ENCODE measurements at places on chromosomes 2 and 18.

DNA sequence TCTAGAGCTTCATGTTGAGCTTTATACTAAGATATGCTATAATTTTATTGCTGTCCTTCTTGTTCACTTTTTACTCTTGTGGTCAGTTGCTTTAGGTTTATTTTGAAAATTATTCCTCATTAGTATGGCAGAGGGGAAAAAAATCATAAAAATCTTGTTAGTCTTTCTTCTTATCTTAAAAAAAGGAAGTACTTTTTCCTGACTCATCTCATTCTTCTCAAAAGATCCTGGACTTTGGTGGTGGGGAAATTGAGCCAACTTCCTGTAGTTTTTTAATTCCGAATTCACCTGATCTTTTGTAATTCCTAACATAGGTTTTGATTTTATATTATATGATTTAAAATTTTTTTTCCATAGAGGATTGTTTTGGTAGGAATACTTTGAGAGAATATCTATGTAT is 3.8 kb downstream of the SLC4A1AP start:
- no peak for DNase-seq

DNA sequence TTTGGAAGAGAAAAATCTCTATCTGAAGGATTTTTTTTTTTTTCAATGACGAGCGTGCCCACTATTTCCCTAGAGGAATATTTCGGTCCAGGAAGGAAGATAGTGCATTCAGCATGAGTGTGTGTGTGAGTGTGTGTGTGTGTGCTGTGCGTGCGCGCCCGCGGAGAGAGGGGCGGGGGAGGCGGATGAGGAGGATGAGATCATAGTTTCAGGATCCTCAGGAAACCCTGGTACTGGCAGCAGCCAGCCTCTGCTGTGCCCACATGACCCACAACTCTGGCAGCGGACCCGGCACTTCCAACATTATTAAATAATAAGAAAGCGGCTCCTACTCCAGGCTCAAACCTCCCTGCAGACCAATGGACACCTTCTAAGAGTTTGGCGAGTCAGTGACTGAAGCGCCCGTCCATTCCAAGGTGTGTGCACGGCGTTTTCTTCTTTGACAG is 217.0 kb upstream of the DTNA start:
- peak; percentile 90 for DNase-seq

DNA sequence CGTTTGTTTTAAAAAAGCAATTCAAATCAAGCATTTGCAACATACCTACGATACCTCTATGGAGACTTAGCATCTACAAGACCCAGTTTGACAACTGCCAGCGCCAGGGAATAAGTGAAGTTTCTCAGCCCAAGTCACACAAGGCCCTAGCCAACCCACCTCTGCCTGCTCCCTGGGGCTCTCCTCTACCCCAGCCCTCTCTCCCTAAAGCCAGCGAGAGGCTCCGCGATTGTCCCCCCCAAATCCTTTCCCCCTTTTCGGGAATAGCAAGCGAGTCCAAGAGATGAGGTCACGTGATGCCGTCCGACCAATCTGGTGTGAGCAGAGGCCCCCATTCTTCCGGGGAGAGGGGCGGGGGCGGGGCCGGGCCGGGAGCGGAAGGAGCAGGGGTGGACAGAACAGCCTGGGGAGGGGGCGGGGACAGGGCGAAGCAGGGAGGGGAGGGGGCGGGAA is 102.2 kb upstream of the RAB6C start:
- DNase-seq: peak; percentile 88

GRCh38 chr2:4762951-4763376 is 929.2 kb upstream of the SOX11 start:
- peak; percentile 64 for DNase-seq

GRCh38 chr18:55353806-55354205 is 234.2 kb downstream of the TCF4 start:
- no peak for DNase-seq

- DNase-seq: peak; percentile 87
These were observed 175.5 kb downstream of the AGAP1 start for GRCh38 chr2:235669269-235669831.

DNA sequence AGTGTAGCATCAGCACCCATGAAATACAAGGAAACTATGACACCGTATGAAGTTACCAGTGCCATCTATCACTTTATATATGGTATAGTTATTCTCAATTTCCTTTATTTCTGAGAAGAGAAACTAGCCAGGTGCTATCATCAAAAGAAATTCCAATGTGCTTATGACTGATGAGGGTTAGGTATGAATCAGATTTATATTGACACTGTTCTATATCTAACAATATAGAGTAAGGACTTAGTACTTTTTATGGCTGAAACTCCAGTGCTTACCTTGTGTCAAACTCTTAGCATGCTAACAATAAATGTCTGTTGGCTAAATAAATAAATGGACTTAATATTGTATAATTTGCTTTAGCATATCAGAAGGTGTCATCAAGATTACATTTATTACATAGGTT is 6.9 kb downstream of the METTL4 start:
- DNase-seq: no peak

GRCh38 chr2:173258701-173259100 is 96.0 kb upstream of the CDCA7 start:
- no peak for DNase-seq

DNA sequence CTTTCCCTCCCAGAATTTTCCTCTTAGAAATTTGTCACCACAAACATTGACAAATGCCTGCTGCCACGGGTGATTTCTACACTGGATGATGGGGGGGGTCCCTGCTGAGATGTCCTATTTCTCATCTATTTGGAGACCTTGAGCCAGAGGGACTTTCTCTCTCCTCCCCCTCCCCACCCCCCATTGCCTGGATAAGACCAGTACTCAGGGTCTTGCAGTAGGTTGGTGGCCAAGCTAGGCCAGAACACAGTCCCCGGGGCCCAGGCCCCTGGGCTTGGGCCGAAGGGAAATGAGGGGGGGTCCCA is 560 bp upstream of the DUSP2 start:
- no peak for DNase-seq

- no peak for DNase-seq
These were observed 159.3 kb downstream of the CAPN13 start for GRCh38 chr2:30647752-30648457.

DNA sequence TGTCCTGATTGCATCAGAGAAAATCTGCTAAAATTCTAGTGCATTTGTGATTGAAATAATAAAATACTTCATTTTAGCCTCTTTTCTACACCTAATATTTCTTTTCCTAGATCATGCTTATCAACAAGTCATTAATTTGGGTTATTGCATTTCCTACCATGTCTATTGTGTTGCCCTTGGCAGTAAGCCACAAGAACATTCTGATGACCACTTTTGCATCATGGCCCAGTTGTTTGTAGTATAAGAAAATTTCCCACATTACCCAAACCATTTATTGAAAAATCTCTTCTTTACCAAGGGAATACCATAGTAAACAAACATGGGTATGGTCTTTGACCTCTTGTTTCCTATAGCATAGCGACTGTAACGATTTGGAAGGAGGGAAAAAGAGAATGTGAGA is 76.3 kb downstream of the R3HDM1 start:
- DNase-seq: no peak

DNA sequence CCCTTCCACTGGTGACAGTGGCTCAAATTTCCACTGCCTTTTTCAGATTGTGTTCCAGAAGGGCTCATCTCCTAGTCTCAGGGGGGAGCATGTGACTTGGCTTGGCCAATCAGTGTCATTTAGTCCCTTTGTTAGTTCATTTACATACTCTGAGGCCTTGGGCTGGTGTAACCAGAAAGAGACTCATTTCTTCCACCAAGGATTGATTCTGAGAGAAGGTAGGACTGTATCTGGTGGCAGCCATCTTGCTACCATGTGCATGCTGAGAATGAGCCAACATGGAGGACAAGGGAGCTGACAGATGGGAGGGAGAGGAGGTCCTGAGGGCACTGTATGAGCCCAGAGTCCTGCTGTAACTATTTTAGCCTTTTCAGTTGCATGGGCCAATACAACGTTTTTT is 191.7 kb downstream of the THSD7B start:
- no peak for DNase-seq

DNA sequence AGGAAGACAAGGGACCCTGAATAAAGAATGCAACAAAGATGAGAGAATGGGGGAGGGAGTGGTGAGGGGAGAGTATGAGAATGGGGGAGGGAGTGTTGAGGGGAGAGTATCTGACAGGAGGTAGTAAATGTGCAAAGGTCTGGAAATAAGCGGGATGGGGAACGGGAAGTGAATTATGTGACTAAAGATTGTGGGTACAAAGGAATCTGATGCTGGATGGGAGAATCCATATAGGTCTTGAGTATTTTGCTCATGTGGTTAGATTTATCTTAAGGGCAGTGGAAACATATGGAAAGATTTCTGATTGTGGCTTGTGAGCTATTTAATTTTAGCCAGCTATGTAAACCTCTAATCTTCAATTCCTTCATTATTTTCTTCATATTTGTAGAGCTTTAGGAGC is 593.4 kb downstream of the DCC start:
- no peak for DNase-seq

DNA sequence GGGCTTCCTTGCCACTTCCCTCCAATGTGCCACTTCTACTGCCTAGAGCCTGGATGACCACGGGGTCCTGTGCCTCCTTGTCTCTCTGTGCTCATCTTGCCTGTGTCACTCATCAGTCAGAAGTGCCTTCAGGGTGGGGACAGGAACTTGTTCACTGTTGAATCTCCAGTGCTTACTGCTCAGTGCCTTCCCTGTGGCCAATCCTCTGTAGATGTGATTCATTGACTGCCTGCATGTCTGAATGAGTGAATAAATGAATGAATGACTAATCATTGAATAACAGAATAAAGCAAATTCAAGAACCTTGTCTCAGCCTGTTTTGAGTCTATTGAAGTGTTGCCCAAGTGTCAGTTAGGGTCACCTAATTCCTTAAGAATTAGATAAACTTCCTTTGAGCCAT is 42.3 kb upstream of the FAM136A start:
- no peak for DNase-seq

GRCh38 chr2:20476950-20477349 is 30.1 kb downstream of the RHOB start:
- DNase-seq: no peak

DNA sequence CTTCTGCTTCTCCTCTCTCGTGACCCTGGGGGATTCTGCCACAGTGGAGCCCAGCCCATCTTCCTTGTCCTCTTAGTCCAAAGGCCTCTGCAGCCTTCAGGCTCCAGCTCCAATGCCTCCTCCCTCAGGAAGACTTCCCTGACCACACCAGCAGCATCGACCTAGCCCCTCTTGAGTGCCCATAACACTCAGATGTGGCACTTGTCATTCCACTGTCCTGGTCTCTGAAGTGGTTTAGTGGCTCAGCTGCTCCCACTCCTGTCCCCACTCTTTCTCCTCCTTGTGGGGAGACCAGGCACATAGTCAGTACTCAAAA is 97.5 kb downstream of the STPG4 start:
- DNase-seq: no peak

DNA sequence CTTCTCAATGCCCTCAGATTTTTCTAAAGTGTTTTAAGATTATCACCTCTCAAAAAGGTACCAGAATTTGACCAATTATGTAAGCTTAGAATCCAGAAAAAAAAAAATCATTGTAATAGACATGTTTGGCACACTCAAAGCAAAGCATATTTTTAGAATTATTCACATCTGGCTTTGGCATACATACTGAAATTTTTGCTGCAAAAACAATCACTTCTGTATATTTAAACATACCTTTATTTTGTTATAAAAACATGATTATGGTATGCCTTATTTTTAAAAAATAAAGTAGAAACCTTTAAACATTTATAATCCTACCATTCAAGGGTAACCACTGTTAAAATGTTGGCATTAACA is 143.3 kb downstream of the ESCO1 start:
- no peak for DNase-seq

DNA sequence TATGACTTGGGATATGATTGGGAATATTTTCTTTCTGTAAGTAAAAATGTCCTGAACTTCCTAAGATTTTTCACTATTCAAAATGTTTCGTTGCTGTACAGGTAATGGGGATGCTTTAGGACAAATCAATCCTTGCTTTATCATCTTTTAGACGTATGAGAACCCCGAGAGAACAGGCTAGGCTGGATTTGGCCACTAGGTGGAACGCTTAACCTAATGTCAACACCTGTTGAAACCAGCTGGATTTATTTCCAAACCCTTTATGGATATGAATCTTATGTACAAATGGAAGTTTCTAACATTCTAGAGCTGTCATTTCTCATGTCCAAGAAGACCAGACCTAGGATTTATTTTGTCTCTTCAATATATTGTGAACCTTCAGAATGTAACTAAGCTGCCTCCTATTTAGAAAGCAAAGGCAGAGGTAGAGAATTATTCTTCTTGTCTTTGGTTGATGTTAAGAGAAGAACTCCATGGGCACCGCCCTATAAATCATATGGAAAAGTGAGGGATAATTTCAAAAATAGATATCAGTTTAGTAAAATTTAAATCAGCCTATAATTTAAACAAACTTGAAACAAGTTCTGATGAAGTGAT is 96.7 kb downstream of the PMAIP1 start:
- no peak for DNase-seq

GRCh38 chr18:49745045-49746014 is 68.0 kb downstream of the ACAA2 start:
- DNase-seq: no peak

- DNase-seq: no peak
These were observed 416.5 kb upstream of the KCNH7 start for GRCh38 chr2:163255086-163255485.

GRCh38 chr2:100589527-100589926 is 26.7 kb downstream of the PDCL3 start:
- no peak for DNase-seq

DNA sequence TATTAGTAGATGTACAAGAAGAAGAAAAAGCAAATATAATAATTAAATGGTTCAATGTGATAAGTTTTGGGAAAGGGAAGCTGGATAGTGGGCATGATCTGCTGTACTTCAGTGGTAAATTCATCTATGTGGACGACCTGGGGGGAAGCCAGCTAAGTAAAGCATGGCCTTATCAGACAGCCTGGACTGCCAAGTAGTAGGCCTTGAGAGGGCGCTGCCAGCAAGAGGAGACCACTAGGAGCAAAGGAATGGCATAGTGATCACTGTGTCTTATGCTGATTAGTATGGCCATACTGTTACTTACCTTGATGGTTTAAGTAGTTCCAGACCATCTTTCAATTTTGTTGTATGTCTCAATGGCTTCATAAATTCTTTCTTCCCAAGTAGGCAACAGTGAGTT is 287.6 kb downstream of the SETBP1 start:
- no peak for DNase-seq

DNA sequence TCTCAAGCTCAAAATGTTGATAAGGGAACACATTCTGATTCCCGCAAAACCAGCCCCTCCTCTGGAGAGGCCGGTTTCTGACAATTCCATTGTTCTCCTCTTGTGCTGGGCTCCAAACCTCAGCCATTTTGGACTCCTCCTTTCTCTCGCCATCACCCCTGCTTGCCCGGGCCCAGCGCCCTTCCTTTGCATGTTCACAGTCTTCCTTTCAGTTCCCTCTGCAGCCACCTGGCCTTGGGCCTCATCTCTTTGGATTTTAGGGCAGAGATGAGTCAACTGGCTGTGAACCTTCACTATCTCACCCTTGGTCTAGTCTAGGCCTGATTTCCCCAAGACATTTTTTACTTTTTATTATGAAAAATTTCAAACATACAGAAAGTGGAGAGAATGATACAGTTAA is 155.9 kb upstream of the MAP3K20 start:
- DNase-seq: no peak

- no peak for DNase-seq
These were observed 502.3 kb downstream of the PID1 start for GRCh38 chr2:228768818-228769217.
